HS-5 (cell line): ENCODE measurements at places on chromosomes 7 and 10.

- no peak for DNase-seq
Observed at GRCh38 chr7:140342727-140343514, 55.4 kb downstream of the SLC37A3 start.

GRCh38 chr10:88820748-88821401, 18.3 kb downstream of the LIPM start:
- DNase-seq: no peak

- peak; percentile 96 for DNase-seq
Observed at GRCh38 chr10:73906524-73907447, 4.1 kb upstream of the PLAU start.

DNA sequence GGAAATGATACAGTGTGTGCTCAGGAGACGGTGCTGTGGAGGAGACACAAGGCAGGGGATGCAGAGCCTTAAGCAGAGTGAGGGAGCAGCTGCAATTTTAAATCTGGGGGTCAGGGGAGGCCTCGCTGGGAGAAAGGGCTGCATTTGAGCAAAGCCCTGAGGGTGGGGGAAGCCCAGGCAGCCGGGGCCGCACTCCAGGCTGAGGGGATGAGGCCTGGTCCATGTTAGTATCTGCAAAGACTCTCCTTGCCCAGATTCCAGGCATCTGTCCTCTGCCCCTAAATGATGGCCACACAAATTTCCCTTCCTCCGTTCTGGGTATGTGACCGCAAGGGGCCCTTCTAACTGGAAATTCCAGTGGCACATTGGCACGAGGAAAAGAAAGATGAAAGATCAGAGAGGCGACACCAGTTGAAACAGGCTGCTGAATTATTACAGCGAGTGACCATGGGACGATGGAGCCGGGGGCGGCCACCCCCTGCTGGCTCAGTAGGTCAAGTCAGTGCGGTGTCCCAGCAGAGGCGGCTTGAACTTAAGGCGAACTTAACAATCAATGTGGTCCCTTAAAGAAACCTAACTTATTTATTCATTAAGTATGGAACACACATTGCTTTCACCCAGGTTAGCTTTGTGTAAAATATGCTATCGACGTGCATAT, 62.3 kb upstream of the KAT6B start:
- DNase-seq: no peak

DNA sequence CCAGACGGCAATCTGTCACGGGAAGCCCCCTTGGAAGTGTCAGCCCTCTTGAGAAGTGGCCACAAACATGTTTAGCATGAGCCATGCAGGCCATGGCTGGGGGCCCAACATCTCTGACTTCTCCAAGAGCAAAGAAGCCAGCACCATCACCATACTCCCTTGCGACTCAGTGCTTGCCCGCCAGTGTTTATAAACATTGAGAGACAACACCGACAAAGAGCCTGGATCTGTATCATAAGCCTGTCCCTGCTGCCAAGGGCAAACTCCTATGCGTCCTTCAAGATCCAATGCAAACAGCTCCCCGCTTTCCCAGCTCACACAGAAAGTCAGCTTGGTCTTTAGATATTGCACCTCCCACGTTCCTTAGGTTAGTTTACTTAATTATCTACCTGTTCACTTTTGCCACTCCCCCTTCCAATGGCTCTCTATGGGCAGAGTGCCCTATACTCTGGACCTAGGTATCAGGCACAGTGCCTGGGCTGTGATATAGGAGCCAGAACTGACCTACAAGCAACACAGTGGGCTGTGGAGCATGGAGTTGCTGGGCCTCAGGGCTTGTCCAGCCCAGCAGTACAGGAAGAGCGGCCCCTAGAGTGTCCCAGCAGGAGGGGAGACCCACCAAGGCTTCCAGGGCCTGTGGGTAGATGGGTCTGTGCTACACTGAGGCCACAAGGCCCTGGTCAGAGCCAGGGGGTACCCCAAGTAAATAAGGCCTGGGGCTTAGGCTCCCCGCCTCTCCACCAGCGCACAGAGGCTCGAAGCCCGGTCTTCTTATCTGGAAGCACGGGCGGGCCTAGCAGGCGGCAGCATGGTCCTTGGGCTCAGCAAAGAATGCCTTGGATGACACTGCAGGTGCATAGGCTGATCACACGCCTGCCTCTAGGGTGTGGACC, 37.7 kb downstream of the CAMK2B start:
- no peak for DNase-seq

DNA sequence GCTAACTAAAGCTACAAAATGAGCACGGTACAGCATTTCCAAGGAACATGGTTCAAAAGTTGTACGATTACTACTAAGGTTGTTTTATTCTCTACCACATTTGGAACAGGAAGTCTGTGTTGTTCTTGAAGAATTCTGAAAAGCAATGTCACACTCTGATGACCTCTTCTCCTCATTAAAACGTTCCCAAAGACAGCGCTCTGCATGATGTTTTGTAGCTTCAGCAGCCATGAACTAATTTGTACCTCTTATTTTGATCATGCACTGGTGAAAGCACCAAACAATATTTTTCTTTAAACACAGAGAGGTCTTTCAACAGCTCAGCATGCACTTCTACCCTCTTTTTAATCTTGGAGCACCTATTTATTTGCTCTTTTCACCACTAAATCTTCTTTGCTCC, 75.0 kb upstream of the TES start:
- no peak for DNase-seq

DNA sequence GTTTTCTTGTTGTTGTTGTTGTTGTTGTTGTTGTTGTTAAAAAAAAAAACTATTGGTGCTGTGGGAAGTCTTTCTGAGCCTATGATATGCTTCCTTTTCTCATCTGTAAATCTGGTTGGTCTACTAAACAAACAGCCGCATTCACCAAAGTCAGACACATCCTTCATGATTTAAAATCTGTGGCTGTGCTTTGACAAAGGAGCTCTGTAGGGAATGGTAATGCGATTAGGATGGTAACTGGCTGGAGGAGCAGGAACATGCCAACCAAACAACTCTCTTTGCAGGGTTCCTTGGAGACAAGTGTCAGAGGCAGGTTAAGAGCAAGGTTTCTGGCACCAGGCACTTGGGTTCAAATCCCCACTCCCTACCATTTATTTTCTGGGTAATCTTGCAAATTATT, 14.9 kb upstream of the SP4 start:
- no peak for DNase-seq
